ENCODE measurements at places on chromosomes 5 and 9.

- no peak for DNase-seq
These were observed 155.4 kb upstream of the COL5A1 start for GRCh38 chr9:134486143-134486591.

DNA sequence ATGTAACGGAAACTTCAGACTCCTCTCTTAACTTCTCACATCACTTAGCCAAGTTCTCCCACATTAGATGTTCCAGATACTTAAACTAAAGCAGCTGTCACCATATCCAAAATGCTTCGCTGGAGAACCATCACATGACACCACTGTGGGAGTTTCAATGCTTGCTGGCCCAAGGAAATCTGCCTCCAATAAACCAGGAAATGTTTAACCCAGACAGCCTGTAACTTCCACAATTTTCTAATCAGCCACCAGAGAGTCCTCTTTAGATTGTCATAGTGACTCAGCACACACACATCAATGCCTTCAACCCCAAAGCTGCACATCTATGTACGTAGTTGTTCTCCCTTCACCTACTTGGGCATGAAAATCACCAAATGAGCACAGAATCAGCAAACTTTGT is 118.7 kb downstream of the LPAR1 start:
- DNase-seq: no peak

DNA sequence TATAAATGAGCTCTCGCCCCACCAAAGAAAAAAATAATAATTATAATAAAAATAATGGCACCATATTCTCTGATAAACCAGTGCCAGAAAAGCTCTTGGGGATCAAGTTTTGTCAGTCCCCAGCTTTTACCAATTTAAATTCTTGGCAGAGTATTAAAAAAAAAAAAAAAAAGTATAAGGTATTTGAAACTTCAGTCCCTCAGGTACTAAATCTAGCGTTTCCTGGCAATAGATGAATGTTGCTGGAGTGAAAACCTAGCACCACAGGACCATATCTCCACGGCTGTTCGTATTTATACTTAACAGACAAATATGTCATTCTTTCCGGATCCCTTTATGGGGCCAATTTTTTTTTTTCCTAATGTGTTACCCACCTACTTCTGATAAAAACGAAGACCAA is 646.2 kb downstream of the CCDC171 start:
- DNase-seq: no peak

GRCh38 chr9:124854822-124855221 is 1.6 kb downstream of the WDR38 start:
- no peak for DNase-seq

GRCh38 chr9:69207503-69207902 is 33.4 kb downstream of the TJP2 start:
- DNase-seq: no peak
